ENCODE measurements at places on chromosomes 7 and 10. TPM values are rescaled to one million over a fixed set of nuclear protein-coding genes. Genes with fewer than 3 reads are reported as not detected.
A peak's percentile ranks its signal among the peaks of the same experiment; 100 is the strongest.

DNA sequence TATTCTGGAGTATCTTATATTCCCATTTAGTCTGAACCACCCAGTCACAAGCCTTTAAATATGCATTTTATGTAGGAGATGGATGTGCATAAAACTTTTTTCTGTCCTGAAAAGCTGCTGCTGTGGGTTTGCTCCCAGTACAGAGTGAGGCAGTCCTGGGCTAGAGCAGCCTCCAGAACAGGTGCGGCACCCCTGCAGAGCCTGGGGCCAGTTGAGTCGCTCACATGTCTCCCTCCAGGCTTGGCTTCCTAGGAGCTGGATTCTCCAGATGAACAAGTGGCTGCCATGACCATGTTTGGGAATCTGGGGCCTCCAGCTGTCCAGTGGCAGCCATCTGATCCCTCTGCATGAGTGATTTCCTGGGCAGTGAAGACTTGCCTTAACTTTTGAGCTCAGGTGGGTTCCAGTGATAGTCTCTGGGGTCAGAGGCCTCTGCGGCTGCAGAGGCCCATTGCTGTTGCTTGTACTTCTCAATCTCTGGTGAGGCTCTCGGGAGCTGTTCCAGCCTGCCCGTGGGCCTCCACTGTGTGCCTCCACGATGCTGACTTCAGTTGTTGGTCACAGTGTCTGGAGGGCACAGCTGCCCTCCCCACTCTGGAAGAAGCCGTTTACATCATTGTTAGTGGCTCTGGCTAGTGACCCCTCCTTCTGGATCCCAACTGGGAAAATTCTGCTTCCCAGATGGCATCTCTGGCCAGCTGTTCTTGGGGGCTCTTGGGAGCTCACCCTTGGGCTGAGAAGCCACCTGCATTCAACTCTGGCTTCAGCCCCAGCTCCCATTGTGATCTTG lies 120.4 kb downstream of the EMX2 start:
- DNase-seq = no peak
- no peaks in the 10 kb centered on the region for H3K4me1 ChIP-seq
- H3K27me3 ChIP-seq = no peaks in the 10 kb centered on the region
- H3K4me3 ChIP-seq = no peak overlapping the region
- no peaks in the 10 kb centered on the region for H3K36me3 ChIP-seq

DNA sequence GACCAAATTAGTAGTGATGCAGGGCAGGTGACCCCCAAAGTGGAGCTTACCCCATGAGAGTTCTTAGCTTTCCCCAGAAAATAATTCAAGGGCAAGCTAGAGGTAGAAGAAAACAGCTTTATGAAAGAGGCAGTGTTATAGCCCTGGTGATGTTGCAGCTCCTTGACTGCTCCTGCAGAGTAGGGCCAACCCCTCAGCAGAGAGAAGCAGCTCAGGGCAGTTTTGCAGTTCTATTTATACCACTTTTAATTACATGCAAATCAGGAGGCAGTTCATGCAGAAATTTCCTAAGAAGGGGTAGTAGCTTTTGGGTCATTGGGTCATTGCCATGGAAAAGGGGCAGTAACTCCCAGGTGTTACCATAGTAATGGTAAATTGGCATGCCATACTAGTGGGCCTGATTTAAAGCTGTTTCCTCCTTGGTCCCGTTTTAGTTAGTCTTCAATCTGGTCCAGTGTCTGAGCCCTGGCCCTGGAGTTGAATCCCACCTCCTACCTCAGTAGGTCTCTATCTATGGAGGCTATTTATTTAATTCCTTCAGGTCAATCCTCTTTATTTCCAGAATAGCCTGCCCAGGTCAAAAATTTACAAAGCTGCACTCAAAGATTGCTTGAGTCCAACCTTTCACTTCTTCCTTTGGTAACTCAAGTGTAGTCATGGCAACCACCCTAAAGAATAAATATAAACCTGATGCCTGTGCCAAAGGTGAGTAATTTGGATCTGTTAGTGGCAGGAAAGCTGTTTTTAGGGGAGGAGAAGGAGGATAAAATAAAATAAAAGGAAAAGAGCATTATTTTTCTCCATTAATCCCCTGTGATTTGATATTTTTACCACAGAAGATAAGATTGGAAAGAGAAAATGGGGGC lies 29.5 kb downstream of the PLXDC2 start:
- no peak overlapping the region for H3K4me3 ChIP-seq
- peaks cover 4% of the 10 kb centered on the region for H3K36me3 ChIP-seq
- H3K4me1 ChIP-seq = peaks cover 15% of the 10 kb centered on the region

ABCA13 gene
- 0.11 TPM for total RNA-seq

- no peak overlapping the region for H3K27ac ChIP-seq
- no peak for DNase-seq
- H3K27me3 ChIP-seq = no peaks in the 10 kb centered on the region
- no peaks in the 10 kb centered on the region for H3K4me1 ChIP-seq
- no peaks in the 10 kb centered on the region for H3K36me3 ChIP-seq
- H3K4me3 ChIP-seq = no peak overlapping the region
Observed at GRCh38 chr10:126640401-126640800, 30.1 kb downstream of the C10orf90 start.

DNA sequence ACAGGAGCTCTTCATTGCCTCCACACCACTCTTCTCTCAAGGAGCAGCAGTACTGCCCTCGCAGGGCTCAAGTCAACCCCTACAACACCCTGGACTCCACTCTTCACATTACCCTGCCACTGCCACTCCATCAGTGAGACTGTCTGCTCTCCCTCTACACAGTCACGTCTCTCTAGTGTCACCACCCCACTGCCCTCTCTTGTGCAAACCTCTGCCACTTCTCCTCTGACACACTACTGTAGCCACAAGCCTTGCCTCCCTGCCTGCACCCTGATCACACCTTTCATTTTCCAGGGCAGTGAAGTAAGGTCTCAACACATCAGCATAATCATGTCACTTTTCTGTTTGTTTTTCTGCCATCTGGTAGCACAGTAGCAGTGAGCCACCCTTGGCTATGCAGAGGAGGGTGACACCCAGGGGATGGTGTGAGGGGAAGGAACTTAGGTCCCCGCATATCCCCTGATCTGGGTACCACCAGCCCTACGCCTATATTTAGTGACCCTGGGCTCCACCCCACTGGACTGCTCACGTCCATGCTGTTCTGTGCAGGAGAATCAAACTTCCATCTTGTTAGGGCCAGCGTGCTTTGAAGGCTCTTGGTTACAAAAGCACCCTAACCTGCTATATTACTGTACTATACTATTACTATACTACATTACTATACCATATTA lies 1.6 kb downstream of the C10orf143 start:
- peaks cover 5% of the 10 kb centered on the region for H3K36me3 ChIP-seq
- no peak for DNase-seq
- H3K27me3 ChIP-seq = no peaks in the 10 kb centered on the region
- 0 out of 2 replicates have a peak overlapping the region, but pooled peaks have one; percentile 93 for H3K4me3 ChIP-seq
- no peaks in the 10 kb centered on the region for H3K4me1 ChIP-seq

DNA sequence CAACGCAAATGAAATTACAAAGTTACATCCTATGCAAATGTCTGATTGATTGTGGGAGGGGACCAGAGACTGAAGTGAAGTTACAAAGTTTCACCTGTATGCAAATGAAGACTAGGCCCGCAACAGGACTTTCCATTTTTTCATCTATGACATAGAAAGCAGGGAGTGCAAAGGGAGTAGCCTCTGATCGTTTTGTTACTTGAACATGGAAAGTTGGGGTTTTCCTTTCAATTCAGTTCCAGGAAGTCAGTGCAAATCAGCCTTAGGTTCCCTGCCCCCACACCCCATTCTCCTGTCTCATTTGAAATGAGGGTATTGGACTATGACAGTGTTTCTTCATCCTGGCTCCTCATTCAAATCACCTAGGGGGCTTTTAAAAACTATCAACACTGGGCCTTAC lies 96.9 kb upstream of the HABP2 start:
- H3K27ac ChIP-seq = no peak overlapping the region
- no peaks in the 10 kb centered on the region for H3K27me3 ChIP-seq
- H3K36me3 ChIP-seq = no peaks in the 10 kb centered on the region
